NCI-H460 (cell line): ENCODE measurements at places on chromosomes 11 and 22. TPM values are rescaled to one million over a fixed set of nuclear protein-coding genes. Genes with fewer than 3 reads are reported as not detected.

GRCh38 chr11:119196833-119197483 lies 9.2 kb upstream of the CBL start:
- peak; percentile 66 for DNase-seq

The CCDC81 gene
- 1.7 TPM in 1 of 2 replicates, not detected in the other for total RNA-seq

DNA sequence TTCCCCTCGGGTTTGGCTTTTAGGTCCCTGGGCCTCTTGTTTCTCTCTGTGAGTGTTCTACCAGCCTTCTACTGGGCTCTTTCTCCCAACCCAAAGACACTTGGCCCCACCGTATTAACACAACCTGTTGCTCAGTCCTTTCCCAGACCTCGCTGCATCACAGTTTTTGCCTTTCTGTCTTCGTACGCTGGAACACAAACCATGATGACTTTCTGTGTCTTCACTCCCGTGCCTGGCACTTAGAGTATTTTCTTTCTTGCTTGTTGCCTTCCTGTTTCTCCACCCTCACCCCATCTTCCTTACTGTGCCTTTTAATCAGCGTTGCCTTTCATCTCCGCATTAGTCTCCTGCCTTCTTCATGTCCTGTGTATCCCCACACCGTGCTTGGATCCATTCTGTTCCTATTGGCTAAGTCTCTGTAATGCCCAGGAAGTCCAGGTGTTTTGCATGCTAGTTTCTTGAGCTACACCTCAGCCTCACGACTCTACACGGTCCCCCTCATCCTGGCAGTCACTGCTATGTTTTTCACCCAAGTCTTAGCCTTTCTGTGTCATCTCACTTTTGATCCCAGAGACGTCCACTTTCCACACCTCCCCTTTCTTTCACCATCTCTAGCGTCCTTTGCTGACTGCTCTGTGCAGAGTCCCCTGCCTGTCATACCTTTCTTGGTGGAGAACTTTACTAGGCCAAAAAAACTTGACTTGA lies 1.6 kb downstream of the MARK2 start:
- no peak for DNase-seq

- DNase-seq: no peak
These were observed 13.2 kb upstream of the DNAJB7 start for GRCh38 chr22:40875111-40875510.

GRCh38 chr11:95469258-95469657 lies 238.3 kb upstream of the SESN3 start:
- DNase-seq: no peak

- no peak for DNase-seq
These were observed 70.1 kb downstream of the LIF start for GRCh38 chr22:30176431-30176830.

DNA sequence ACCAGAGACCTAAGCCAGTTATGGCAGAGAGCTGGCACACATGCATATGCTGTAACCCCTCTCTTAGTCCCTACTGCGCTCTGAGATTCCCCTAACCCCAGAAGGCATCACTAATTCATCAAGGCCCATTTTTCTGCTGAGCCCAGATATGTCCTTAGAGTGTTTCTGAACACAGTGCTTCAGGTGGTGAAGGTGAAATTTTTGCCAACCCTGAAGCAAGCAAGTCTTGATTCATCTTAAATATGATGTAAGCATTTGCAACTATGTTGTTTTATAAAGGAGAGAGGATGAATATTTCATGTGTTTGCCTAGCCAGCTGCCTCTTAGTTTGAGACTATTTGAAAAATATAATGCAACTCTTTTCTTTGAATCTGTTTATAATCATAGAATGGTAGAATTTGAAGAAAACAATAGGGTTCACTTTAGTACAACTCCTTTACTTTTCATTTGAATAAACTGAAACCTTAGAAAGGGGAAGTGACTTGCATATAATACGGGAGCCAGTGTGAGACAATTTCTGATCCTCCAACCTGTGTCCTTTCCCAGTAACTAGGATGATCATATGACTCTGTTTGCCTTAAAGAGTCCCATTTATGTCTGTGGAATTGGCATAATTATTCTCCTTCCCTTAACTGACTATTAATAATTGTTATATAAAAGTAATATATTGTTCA lies 194.3 kb upstream of the MTNR1B start:
- DNase-seq: no peak

GRCh38 chr22:43828725-43828997 lies 16.6 kb upstream of the EFCAB6 start:
- no peak for DNase-seq

The ARHGAP1 gene
- 7.9 and 8.6 TPM in 2 replicates for total RNA-seq

GRCh38 chr11:40732132-40732531 lies 727.3 kb downstream of the LRRC4C start:
- DNase-seq: no peak

The NXPE4 gene
- total RNA-seq: not detected in 2 replicates

GRCh38 chr11:95070471-95070870 lies 3.8 kb downstream of the SRSF8 start:
- DNase-seq: no peak

The FHIP1B gene
- 11.7 and 15.3 TPM in 2 replicates for total RNA-seq

GRCh38 chr11:119254239-119254638 lies 48.1 kb downstream of the CBL start:
- DNase-seq: no peak

GRCh38 chr22:39789788-39790187 lies 103.8 kb downstream of the ENTHD1 start:
- DNase-seq: no peak

DNA sequence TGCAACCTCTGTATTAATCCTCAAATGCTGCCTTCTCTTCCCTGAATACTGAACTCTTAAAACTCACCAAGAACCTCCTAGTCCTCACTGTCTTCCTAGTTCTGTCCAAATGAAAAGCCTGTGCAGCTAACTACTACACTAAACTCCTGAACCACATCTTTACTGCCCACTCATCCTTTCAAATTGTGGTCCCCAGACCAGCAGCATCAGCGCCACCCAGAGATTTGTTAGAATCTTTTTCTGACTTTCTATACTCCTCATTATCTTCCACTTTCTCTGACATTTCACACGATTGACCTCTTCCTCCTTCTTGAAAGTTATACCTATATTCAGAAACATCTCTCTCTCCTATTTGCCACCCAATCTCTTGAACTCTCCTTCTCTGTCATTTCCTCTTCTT lies 461.3 kb downstream of the DLG2 start:
- DNase-seq: no peak

The FGF4 gene
- not detected in 2 replicates for total RNA-seq

The JAM3 gene
- 11.3 and 11.6 TPM in 2 replicates for total RNA-seq

The SMIM35 gene
- not detected in 2 replicates for total RNA-seq

The TMPRSS4 gene
- not detected in 2 replicates for total RNA-seq

GRCh38 chr22:19430890-19431541 lies 517 bp downstream of the HIRA start:
- no peak for DNase-seq

DNA sequence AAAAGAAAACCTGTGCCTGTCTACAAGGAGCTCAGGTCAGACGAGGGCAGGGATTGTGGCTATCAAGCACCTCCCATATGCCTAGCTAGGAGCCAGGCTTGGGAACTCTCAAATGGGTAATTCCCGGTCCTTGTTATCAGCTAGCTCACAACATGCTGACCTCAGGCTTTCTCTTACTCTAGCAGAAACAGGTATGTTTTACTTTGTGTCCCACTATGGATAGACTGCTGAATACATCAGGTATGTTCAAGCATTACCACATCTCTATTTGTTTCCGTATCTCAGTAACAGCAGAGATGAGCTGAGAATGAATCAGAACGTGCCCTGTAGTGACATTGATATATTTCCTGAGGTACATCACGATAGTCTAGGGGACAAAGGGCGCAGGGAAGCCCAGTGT lies 29.4 kb downstream of the SHISA8 start:
- no peak for DNase-seq

The RAB36 gene
- 0.43 and 0.67 TPM in 2 replicates for total RNA-seq

The TTLL1 gene
- 2.7 and 3.1 TPM in 2 replicates for total RNA-seq

GRCh38 chr11:58617976-58618557 lies 4.4 kb upstream of the CNTF start:
- DNase-seq: no peak

- no peak for DNase-seq
These were observed 72.3 kb upstream of the GRK3 start for GRCh38 chr22:25492162-25492561.

- no peak for DNase-seq
These were observed 102.2 kb downstream of the SEZ6L start for GRCh38 chr22:26271427-26271826.

The KRTAP5-2 gene
- not detected in 2 replicates for total RNA-seq

GRCh38 chr11:112321501-112322172 lies 61.0 kb upstream of the PLET1 start:
- DNase-seq: peak; percentile 41

- DNase-seq: peak; percentile 49
These were observed 38.5 kb upstream of the GLYATL1 start for GRCh38 chr11:58900479-58901420.

The MGAT3 gene
- 0.02 TPM in 1 of 2 replicates, not detected in the other for total RNA-seq

DNA sequence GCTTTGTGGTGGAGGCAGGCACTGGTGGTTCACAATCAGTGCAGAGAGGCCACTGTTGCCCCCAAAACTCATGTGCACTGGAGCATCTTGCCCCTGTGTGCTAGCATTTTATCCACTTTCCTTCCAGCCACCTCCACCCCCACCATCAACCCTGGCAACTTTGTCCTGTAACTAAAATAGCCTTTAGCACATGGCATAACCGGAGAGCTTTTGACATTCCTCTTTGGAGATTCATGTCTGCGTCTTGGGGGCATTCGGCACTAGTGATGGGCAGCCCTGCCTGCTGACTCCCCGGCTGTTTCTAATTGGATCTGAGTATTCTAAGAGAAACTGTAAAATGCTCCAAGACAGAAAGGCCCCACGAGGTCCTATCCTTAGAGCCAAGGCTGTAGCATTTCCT lies 15.8 kb downstream of the SHISA8 start:
- DNase-seq: no peak

GRCh38 chr11:1573903-1574237 lies 1.8 kb upstream of the DUSP8 start:
- no peak for DNase-seq

- no peak for DNase-seq
These were observed 21.9 kb downstream of the NADSYN1 start for GRCh38 chr11:71474771-71475483.

- no peak for DNase-seq
These were observed 1.1 kb upstream of the CLTCL1 start for GRCh38 chr22:19292458-19293230.

DNA sequence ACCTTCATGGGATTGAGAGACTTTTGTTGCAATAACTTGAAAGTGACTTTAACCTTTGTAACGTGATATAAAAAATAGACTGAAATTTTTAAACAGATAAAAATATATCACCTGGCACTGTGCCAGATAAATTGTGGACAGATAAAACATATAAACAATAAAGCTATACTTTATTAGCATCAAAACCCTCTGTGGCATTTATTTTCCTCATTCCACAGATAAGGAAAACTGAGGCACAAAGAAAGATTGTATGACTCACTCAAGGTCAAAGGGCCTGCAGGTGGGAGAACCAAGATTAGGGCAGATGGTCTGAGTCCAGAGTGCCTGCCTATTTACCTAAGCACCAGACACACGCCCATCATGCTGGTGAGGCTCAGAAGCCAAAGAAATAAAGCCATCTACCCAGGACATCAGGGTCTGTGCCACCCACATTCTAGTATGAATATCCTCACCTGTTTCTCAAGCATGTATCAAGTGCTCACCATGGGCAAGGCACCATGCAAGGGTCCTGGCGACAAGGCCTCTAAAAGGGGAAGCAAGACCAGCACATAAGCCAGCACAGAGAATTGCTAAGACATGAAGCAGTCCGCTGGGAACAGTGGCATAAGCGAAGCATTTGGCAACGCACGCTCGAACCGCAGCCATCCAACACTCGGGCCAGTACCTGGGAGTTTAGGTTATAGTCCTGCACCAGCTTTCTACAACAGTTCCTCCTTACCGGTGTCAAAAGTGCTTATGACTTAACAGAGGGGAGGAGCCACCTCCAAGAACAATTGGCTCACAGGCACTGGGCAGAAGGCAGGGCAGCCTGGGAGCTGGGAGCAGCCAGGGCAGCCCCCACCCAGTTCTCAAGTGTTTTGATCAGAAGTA lies 17.6 kb downstream of the MYH9 start:
- DNase-seq: no peak

The MPZL3 gene
- 3.4 and 3.6 TPM in 2 replicates for total RNA-seq

The LMNTD2 gene
- total RNA-seq: 0.38 and 1.8 TPM in 2 replicates

The KCNE3 gene
- total RNA-seq: not detected in 2 replicates

GRCh38 chr11:19795082-19795481 lies 82.4 kb downstream of the NAV2 start:
- DNase-seq: no peak

The DDI1 gene
- total RNA-seq: not detected in 2 replicates

The C1QTNF5 gene
- not detected in 2 replicates for total RNA-seq

DNA sequence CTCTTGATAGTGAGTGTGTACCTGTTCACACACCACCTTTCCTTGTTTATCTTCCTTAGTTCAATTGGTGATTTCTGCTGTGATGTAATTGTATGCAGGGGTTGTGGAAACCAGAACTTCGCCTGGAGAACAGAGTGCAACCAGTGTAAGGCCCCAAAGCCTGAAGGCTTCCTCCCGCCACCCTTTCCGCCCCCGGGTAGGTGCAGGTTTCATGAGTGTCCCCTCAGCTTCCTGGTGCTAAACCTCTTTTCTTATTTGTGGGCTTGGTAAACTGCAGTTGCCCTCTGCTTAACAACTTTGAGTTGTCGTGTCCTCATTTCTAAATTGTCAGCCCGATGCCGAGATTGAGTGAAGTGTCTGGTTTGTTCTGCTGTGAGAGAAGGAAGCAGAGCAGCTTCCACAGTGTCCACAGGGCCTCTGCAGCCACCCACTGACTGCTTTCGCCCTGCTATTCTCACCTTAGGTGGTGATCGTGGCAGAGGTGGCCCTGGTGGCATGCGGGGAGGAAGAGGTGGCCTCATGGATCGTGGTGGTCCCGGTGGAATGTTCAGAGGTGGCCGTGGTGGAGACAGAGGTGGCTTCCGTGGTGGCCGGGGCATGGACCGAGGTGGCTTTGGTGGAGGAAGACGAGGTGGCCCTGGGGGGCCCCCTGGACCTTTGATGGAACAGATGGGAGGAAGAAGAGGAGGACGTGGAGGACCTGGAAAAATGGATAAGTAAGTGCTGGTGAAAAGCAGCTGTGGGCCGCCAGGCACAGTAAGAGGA lies 7.1 kb upstream of the GAS2L1 start:
- no peak for DNase-seq

The OR5A1 gene
- not detected in 2 replicates for total RNA-seq

The SYT13 gene
- total RNA-seq: not detected in 2 replicates

- DNase-seq: no peak
These were observed 87.6 kb downstream of the ST3GAL4 start for GRCh38 chr11:126443120-126443519.

GRCh38 chr11:65851083-65851579 lies 6.8 kb downstream of the CFL1 start:
- no peak for DNase-seq

DNA sequence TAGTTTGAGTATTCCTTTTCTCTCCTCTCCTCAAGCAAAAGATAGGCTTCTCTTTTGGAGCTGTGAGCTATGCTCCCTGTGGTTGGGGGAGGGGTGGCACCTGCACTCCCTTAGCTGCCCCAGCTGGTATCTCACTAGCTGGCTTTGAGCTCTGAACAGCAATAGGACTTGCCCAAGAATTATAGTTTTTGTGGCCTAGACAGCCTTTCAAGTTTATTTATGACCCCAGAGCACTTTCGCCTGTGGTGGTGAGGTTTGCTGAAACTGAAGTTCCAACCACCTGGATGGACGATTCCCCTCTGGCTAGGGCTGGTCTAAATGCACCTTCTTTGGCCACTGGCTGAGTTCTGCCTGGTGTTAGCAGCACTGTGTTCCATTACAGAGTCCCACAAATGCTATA lies 37.1 kb upstream of the SLC37A2 start:
- DNase-seq: no peak

GRCh38 chr11:134337051-134337450 lies 5.3 kb downstream of the GLB1L2 start:
- no peak for DNase-seq

GRCh38 chr11:80155412-80156017 lies 714.7 kb upstream of the TENM4 start:
- DNase-seq: peak; percentile 28
